ENCODE measurements at places on chromosomes 5 and 9.

GRCh38 chr9:109313351-109313750 lies 7.5 kb downstream of the EPB41L4B start:
- no peak for DNase-seq

- no peak for DNase-seq
Measured at GRCh38 chr9:125932012-125932411, 184.8 kb downstream of the PBX3 start.

DNA sequence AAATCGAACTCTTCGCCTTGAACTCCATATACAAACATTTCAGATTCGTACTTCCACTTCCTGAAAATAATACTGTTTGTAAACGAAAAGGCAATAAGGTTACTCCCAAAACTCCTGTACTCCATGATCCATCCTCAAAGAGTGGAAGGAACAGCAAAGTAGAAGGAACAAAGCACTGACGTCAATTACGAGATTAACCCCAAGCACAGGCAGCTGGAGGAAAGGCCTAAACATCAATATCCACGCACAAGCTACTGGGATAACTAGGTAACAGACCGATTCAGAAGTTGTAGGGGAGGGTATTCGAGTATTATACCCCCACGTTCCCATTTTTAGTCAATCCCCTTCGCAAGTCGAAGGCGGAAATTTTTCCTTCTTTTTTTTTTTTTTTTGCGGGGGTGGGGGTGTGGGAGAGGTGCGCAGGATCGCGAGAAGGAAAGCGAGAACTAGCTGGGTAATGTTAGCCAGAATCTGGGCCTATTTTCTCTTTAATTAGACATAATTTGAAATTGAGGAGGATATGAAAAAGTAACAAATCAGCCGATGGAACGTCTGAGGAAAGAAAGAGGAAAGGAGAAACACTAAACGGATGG lies 909 bp downstream of the AFF4 start:
- peak; percentile 3 for DNase-seq

GRCh38 chr5:126056352-126056751 lies 366.9 kb upstream of the GRAMD2B start:
- no peak for DNase-seq

DNA sequence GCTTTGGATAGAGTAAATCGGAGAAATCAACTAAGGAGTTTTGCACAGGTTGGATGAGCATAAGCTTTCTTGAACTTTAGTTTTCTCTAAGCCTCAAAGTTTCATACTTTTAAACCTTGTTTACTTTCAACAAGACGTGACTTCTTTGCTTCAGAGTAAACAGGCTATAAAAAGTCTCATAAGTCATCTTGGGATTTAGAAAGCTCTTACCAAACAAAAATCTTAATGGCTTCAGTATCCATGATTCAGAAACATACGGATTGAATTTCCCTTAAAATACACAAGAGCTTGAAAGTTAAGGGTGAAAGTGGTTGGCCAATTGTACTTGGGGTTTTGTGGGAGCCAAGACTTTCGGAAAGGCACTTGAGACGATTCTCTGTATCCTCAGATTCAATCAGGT lies 270.9 kb upstream of the ANKH start:
- DNase-seq: no peak

DNA sequence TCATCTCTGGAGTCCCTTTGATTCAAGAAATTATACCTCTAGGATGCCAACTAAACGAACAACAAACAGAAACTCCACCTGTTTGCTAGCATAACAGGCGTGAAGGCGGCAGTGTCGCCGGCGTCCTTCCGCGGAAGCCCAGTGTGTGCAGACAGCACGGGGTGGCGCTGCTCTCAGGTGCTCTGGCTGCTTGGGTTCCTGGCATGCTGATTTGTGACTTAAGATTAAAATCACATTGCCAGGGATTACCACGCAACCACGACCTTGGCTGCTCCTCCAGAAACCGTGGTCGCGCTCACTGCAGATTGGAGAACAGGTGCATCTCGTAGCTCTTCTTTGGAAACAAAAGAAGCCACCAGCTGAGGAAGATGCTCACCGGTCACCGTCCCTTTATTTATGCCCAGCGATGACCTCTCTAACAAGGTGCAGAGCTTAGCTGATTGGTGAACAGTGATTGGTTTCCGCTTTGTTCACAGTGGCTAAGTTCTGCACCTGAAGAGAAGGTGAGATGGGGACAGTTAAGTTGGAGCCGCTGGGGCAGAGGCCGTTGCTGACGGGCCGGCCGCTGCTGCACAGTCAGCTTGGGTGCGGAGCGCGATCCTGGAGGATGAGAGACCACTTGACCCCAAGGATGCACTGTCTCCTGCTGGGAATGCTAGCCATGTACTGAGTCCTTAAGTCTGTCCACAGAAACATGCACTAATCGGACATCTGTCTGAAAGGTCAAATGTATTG lies 232.3 kb downstream of the FANCC start:
- DNase-seq: no peak

DNA sequence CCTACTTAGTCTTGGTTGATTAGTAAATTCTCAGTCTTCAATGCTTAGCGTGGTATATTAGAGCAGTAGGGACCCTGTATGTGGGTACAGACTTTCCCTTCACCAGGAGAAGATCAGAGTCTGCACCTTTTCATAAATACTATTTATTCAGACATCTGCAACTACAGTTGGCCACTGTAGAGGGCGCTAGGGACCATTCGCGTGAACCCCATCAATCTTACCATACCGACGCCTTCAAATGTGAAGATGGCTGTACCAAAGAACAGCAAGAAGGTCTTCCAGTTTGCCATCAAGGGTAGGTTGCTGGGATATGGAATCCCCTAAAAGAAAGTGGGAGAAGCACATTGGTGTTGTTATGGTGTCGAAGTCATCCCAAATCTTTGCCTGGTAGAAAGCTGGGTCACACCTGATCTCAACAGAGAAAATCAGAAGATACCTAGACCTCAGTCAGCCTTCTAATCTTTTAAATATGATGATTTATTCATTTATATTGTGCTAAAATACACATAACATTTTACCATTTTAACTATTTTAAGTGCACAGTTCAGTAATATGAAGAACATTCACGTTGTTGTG lies 19.1 kb downstream of the SLC36A3 start:
- DNase-seq: no peak

DNA sequence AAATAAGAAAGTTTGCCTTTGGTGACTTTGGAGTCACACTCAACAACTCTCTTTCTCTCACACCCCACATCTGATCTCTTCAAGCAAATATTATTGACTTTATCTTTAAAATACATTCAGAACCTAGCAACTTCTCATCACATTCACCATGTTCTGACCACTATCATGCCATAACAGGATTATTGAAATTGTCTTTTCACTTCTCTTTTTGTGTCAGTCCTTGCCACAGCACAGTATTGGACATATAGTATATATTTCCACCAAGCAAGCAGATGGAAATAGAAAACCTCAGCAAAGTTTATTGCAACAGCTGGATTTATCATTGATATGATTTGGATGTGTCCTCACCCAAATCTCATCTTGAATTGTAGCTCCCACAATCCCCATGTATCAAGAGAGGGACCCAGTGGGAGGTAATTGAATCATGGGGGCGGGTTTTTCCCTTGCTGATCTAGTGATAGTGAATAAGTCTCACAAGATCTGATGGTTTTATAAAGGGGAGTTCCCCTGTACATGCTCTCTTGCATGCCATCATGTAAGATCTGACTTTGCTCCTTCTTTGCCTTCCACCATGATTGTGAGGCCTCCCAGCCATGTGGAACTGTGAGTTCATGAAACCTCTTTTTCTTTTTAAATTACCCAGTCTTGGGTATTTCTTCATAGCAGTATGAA lies 26.9 kb upstream of the ITGA1 start:
- no peak for DNase-seq

DNA sequence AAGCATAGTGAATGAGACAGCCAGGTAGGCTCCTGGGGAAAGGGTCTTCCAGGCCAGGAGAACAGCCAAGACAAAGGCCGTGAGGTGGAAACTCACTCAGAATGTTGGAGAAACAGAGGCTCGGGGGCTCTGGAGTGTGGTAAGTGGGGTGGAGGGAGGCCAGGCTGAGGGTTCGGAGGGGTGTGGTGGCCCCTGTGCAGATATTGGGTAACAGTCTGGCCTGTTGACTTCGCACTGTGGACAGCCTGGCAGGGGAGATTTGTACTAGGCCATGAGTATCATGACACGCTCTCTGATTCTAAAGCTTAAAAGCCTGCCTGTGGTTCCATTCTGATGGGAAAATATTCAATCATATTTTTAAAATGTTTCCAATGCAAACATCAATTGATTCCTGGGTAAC lies 239.3 kb downstream of the GADD45G start:
- DNase-seq: no peak

DNA sequence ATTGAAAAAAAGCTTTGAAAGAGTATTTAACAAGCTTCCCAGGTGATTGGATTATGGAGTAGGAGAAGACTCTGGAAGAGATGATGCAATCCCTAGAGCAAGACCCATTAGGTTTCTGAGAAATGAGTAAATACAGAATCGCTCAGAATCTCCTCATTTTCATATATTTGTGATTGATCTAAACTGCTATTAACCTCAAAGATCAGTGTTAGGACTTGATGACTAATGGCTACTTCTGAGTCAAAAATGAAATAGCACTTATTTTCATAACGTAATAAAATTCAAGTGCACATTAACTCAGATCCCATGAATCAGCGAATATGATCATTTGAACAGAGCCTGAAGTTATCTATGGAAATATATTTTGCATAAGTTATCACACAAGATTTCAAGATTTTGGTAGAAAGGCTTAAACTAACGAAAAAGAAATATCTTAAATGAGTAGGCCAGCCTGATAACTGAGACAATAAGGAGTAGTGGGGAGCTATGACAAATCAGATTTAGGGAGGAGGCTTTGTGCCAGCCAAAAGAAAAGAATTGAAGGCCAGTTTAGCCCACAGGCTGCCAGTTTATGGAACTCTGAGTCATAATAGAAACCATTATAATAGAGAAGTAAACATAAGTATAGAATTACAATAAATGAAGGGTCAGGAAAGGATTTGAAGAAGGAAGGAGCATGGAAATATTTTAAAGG lies 106.7 kb upstream of the OSMR start:
- DNase-seq: no peak

- peak; percentile 25 for DNase-seq
Measured at GRCh38 chr9:112061152-112061740, 113.9 kb downstream of the SUSD1 start.

DNA sequence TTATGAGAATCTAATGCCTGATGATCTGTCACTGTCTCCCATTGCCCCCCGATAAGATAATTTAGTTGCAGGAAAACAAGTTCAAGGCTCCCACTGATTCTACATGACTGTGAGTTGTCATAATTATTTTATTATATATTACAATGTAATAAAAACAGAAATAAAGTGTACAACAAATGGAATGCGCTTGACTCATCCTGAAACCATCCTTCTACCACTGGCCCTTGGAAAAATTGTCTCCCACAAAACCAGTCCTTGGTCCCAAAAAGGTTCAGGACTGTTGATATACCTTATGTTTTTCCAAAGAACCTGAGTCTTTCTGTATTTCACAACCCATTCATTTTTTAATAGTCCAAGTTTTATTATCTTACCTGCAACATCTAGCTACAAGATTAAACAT lies 403.5 kb downstream of the TAF11L14 start:
- DNase-seq: no peak

DNA sequence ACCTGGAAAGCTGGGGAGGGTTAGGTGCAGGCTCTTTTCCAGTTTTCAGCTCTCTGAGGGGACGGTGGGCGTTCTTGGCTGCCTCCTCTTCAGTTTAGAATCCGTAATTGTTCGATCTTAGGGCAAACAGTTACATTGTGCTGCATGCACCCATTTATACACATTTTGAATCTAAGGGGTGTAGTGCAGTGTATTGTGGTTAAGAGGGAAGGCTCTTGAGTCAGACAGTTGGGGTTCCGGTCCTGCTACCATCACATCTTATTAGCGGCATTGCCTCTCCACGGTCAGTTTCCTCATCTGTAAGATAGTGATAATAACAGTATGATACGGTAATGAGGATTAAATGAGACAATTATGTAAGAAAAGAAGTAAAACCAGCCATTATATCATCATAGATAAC lies 625 bp downstream of the EXOSC2 start:
- DNase-seq: no peak

GRCh38 chr9:93225417-93225816 lies 41.5 kb downstream of the WNK2 start:
- DNase-seq: no peak

DNA sequence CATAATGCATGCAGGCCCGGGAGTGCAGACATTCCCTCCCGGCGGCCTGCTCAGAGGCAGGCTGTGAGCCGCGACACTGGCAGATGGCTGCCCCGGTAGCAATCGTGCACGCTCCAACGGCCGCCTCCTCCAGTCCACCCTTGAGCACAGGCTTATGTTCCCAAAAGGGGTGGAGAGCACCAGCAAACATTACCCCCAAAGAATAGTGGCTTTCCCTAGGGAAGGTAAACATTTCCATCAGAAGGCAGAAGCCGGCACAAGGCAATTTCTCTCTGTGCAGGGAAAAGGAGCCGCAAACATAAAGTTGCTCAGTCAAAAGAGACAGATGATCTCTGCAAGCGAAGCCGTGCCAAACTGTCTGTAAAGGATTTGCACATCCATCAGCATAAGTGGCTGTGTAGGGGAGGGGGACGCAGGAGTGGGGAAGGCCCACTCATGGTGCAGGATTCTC lies 92.5 kb downstream of the SIL1 start:
- no peak for DNase-seq

DNA sequence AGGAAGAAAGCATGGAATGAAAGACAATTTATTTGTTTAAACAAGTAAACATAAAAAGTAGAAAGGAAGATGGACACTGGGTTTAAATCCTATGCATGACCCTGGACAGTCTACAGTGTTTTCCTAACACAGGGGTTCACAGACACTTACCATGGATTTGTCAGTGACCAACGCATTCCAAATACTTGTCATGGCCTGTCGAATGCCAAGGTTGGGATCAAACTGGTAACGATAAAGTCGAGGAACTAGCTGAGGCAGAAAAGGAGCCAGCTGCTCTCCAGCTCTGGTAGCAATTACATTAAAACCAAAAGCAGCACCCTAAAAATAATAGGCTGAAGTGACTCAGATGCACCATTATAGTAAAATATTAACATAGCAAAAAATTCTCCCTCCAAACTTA lies 59.4 kb upstream of the OR2K2 start:
- no peak for DNase-seq

- DNase-seq: no peak
Measured at GRCh38 chr5:79109527-79110492, 1.8 kb upstream of the BHMT start.

- no peak for DNase-seq
Measured at GRCh38 chr5:2719332-2719731, 32.1 kb downstream of the IRX2 start.

GRCh38 chr9:78753039-78753438 lies 456.1 kb downstream of the PSAT1 start:
- no peak for DNase-seq

DNA sequence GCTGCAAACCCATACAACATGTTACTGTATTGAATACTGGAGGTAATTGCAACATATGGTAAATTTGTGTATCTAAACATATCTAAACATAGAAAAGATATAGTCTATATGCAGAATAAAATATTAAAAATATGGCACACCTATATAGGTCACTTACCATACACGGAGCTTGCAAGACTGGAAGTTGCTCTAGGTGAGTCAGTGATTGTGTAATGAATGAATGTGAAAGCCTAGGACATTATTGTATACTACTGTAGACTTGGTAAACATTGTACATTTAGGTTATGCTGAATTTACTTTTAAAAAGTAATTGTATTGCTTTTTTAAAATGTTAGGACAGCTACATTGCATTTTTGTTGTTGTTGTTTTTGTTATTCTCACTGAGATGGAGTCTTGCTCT lies 968.8 kb downstream of the TLE1 start:
- DNase-seq: no peak

GRCh38 chr9:89841456-89841855 lies 236.6 kb downstream of the GADD45G start:
- no peak for DNase-seq

Data from CD4-positive, alpha-beta T cell treated with Interleukin-6 at 100 ng/mL for 8 hours (primary cell).